ENCODE measurements at places on chromosomes 6 and 20. TPM values are rescaled to one million over a fixed set of nuclear protein-coding genes. Genes with fewer than 3 reads are reported as not detected.

PROCR gene
- 16.3 TPM for total RNA-seq

DNA sequence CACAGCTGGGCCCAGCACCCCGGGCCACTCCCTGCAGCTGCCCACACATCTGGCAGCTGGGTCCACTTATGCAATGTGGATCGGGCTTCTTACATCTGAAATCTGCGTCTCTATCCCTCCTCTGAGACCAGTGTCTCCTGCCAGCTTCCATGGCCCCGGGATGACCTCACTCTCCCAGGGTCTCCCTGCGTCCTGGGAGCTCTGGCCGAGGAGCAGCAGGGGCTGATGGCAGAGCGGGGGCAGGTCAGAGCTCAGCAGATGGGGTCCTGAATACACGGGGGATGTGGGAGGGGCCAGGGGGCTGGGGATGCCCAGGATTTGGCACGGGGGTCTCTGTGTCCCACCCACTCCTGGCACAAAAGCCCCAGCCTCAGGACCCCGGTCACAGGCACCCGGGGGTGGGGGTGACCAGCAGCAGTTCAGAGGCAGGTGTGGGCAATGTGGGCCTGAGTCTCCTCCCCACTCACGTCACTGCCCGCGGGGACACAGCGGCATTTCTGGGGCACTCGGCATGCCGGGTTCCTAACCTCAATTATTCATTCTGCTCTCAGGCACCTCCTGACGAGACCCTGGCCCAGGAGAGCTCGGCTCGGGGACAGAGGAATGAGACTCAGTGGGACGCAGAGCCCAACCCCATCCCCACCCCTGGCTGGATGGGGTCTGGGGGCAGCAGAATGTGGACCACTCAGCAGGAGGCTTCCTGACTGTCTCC is 16.4 kb downstream of the CHRNA4 start:
- H3K27ac ChIP-seq: no peak overlapping the region
- peaks cover 49% of the 10 kb centered on the region for H3K4me1 ChIP-seq
- H3K27me3 ChIP-seq: no peaks in the 10 kb centered on the region
- no peak for DNase-seq

ECHDC1 gene
- 50.1 TPM for total RNA-seq

GRCh38 chr20:51376111-51376510 is 166.4 kb downstream of the NFATC2 start:
- H3K27me3 ChIP-seq: no peaks in the 10 kb centered on the region
- H3K36me3 ChIP-seq: no peaks in the 10 kb centered on the region
- no peak overlapping the region for H3K27ac ChIP-seq
- H3K4me3 ChIP-seq: no peak overlapping the region
- peaks cover 14% of the 10 kb centered on the region for H3K4me1 ChIP-seq

- DNase-seq: no peak
- H3K27me3 ChIP-seq: no peaks in the 10 kb centered on the region
- H3K4me3 ChIP-seq: no peak overlapping the region
- H3K4me1 ChIP-seq: no peaks in the 10 kb centered on the region
These were observed 101.2 kb upstream of the TIAM2 start for GRCh38 chr6:154893917-154894316.

SALL4 gene
- total RNA-seq: 2.3 TPM

All from spinal cord (tissue), 10 donors.